ENCODE measurements at places on chromosomes 6 and 20.

DNA sequence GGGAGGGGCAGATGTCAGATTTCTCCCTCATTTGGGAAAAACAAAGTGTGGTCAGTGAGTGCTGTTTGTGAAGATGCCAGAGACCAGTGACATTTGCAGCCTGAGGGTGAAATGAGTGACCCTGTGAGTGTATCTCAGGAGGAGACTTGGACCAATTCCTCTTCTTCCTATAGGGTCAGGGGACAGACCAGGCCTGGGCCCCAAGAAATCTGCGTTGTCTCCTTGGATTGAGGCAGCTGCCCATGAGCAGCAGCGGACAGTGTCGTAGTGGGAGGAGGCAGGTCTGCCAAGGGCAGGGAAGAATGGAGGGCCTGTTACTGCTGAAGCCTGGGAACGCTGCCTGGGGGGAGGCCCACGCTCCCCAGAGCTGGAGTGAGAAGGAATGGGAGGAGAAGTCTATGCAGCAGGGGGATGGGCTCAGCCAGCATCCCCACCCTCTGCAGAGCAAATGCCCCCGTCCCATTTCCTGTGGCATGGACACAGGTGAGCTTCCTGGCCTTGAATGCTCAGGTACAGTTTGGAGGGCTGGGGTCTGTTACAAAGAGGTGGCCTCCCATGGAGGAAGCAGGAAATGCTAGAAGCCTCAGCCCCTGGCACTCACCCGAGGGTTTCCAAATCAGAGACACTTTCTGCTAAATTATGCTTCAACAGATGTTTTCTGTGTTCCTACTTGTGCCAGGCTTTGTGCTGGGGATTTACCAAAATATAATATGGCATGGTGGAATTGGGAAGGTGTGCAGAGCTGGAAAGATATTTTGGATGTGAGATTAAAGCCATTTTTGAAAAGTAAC lies 29.8 kb downstream of the DAAM2 start:
- DNase-seq, result no peak

DNA sequence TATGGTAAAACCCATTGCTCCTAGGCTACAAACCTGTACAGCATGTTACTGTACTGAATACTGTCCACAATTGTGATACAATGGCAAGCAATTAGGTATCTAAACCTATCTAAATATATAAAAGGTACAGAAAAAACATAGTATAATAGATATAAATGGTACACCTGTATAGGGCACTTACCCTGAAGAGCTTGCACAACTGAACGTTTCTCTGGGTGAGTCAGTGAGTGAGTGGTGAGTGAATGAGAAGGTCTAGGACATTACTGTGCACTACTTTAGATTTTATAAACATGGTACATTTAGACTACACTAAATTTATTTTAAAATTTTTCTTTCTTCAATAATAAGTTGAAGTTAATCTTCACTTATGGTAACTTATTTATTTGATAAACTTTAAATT lies 119.9 kb upstream of the CEP85L start:
- no peak for DNase-seq

GRCh38 chr6:14193524-14193923 lies 76.0 kb downstream of the CD83 start:
- DNase-seq, result no peak

- no peak for DNase-seq
Observed at GRCh38 chr6:131948692-131949619, 2.2 kb downstream of the CCN2 start.

DNA sequence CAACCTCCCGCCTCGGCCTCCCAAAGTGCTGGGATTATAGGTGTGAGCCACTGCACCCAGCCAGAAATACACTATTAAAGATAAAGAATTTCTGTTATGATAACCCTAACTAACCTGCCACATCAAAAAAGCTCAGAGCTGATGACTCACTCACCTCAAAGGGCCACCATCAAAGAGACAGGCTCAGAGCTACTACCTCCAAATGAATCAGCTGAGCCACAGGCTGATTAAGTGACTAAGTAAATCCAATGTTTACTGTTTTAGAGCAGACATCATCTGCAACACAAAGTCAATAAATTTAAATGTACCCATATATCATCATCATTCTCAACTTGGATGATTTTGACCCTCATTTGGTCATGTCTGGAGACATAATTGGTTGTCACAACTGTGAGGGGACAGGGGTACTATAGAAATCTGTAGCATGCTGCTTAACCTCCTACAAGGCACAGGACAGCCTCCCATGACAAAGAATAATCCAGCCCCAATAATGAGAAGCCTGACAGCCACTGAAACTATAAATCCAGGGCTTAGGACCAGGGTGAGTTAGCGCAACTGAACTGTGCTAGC lies 106.5 kb downstream of the ATP9A start:
- DNase-seq, result no peak

DNA sequence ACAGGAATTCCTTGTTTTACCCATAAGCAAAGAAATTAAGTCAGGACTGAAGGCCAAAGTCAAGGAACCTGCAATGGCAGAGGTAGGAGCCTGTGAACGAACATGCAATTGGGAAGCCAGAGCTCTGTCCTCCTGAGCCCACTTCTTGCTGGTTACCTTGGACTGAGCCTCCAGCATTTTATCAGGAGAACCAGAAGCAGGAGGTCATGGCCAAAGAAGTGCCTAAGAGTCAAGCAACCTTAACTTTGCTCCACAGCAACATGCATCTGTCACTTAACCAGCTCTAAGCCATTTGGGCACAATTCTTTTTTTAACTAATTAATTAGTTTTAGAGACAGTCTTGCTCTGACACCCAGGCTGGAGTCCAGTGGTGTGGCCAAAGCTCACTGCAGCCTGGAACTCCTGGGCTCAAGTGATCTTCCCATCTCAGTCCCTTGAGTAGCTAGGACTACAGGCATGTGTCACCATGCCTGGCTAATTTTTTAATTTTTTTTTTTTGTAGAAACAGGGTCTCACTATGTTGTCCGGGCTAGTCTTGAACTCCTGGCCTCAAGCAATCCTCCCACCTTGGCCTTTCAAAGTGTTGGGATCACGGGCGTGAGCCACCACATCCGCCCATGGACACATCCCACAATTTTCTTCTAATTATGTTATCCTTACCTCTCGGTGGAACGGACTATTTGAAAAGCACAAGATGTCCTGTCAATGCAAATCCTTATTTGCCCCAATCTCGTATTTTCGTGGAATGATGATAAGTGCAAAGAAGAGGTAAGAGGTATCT lies 334.2 kb downstream of the CD83 start:
- no peak for DNase-seq

GRCh38 chr6:151796842-151797530 lies 10.5 kb upstream of the ESR1 start:
- DNase-seq, result no peak

- no peak for DNase-seq
Observed at GRCh38 chr6:119444642-119445557, 95.3 kb upstream of the MAN1A1 start.

DNA sequence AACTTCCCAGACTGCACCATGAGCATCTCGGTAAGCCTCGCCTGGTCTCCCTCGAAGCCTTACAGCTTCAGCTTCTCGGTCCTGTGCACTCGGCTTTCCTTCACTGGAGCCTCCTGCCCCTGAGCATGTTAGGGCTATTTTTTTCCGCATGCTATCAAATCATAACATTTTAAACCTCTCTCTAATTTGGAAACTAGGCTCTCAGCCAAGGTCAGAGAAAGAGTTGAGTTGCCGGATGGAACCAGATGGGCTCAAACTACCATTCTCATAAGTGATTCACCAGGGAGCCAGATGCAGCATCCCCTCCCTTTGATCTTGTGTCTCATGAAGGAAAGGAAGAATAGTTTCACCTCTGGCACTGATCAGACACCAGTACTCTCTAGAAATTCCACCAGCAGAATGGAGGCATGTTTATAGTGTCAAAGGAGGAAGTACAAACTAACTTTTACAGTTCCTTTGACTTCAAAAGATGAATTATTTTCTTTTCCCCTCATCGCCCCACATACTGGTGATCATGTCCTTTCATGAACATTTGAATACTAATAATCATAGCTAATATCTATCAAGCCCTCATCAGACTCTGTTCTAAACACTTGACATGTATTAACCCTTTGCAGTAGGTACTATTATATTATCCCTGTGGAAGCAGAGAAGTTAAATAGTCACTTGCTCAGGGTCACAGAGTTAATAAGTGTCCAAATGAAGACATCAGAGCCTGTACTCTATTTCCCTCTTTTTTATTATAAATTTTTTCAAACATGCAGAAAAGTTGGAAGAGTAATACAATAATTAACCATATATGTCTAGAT lies 46.7 kb downstream of the MAP1LC3A start:
- no peak for DNase-seq

- DNase-seq, result peak; percentile 39
Observed at GRCh38 chr6:1849691-1850090, 240.0 kb downstream of the FOXC1 start.

DNA sequence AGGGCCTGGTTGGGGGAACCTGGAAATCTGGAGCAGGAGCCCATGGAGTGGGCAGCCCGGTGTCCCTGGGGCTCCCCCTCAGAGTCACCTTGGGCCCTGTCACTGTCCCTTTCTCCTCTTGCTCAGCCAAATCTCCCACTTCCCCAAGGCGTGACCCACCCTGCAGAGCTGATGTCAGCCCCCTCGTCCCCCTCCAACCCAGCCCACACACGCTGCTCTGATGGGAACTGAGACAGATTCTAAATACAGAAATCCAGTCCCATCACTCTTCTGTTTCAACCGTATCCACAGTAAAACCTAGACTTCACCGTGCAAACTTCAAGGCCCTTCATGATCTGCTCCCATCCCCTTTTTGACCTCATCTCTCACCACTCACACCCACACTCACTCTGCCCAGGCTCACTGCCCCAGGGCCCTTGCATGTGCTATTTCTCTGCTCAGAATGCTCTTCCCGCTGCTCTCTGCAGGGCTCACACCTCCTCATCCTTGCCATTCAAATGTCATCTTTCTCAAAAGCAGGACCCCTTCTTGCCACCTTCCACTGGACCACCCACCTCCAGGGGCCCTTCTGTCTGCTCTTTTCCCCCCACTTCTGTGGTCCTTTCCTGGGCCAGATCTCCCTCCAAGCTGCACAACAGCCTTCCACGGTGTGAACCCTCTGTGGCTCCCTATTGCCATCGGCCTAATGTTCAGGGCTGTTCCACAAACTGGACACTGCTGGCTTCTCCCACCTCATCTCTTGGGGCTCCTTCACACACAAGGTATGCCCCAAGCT lies 16.6 kb downstream of the TGM2 start:
- DNase-seq, result peak; percentile 58

DNA sequence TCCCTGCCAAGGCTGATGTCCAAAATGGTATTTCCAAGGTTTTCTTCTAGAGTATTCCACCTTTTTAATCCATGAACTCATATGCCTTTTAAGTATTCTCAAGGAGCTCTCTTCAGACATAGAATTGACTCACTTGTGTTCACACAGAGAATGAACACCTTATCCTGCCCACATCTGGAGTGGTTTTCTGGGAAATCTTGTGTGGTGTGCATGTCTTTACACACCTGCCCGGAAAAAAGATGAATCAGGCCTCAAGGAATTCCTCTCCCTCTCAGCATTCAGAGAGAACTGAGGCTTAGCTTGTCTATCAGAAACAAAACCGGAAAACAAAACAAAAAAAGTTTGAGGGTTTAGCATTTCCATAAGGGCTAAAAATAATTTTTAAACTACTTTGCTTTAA lies 148.8 kb downstream of the TFAP2A start:
- no peak for DNase-seq

DNA sequence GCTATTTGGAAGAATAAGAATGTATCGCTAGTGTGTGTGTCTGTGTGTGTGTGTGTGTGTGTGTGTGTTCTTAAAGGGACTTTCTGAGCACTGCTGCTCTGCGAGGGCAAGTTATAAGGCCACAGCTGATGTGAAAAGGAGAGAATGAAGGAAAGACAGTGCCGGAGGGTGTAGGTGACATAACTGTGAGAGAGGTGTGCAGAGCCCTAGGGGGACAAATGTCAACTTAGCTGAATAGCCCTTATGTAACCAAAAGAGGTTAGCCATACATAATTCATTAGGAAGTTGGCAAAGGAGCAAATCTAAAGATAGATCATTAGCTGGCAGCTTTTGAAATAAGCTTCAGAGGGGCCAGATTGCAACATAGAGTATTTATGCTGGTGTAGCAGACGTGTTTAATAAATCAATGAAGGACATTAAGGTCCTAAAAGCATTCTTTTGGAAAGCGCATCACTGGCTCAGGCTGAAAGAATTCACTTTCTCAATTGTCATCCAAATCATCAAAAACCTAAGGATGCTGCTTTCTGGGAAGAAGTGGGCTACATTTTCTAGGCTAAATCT lies 81.0 kb downstream of the NDUFAF5 start:
- DNase-seq, result peak; percentile 45

DNA sequence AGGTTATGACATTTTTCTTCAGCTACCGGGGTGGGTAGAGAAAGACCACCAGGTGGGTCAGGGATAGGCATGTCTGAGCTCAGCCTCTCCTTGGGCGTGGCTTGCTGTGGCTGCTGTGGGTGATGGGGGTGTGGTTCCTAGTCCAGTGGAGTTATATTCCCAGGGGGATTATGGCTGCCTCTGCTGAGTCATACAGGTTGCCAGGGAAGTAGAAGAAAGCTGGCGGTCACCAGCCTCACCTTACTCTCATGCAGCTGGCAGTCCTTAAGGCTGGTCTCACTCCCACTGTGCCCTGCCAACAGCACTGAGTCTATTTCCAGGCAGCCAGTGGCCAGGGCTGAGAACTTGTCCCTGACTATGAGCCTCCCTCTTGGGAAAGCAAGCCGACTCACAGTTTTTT lies 130.0 kb downstream of the SCP2D1 start:
- no peak for DNase-seq

DNA sequence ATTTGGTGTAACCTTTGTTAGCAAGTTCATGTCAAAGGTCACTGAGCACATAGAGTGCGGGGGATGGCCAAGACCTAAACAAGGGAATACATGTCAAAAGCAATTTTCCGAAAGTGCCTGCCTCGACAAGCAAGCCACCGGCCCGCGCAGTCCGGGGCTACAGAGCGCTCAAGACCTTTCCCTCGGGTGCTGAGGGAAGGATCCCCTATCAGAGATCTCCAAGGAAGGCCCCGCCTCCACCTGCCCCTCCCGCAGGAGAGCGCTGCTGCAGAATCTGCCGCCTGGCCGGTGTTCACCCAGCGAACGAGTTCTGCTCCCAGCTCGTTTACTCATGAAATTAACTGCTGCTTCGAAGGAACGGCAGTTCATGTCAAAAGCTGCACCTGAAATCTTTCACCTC lies 252.7 kb downstream of the BMP7 start:
- DNase-seq, result no peak

DNA sequence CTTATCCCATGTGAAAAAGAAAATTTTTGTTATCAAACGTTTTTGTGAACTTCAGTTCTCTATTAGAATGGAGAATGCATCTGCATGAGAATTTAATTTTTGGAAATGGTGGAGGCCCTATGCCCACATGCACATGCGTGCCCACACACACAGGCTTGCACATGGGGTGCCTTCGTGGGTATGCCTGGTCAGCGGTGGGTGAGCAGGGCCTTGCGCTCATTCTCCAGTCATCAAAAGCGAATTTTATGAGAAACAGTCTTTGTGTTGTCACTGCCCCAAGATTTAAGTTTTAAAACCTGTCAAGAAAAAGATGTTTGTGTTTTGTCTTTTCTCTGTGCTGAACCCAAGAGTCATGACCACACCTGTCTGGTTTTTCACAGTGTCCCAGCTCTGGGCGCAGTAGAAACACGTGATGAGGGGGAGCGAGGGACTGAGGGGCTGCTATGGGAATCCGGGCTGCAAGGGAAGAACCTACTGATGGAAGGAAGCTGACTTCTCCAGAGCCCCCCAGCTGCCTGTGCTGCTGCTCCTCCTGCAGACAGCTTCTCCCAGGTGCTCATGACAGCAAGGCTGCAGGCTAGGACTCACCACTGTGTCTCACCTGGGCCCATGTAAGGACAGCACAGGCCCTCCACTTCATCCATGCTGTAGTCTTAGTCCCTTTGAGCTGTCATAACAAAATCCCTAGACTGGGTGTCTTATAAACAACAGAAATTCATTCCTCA lies 153.6 kb downstream of the SYCP2 start:
- no peak for DNase-seq

GRCh38 chr6:36753671-36754405 lies 56.2 kb downstream of the RAB44 start:
- DNase-seq, result no peak
